ENCODE measurements at places on chromosomes 12 and 14. TPM values are rescaled to one million over a fixed set of nuclear protein-coding genes. Genes with fewer than 3 reads are reported as not detected.

RNU7-1 gene
- not detected for total RNA-seq

HOXC9 gene
- 0.15 TPM for total RNA-seq

TMPRSS12 gene
- total RNA-seq = not detected

SERPINA3 gene
- total RNA-seq = 2.1 TPM

TMEM263 gene
- total RNA-seq = 79.2 TPM

KRT85 gene
- not detected for total RNA-seq

GPR137C gene
- 0.59 TPM for total RNA-seq

SIRT4 gene
- total RNA-seq = 0.59 TPM

PFKM gene
- 42.5 TPM for total RNA-seq

SPRING1 gene
- 22.2 TPM for total RNA-seq

RPL10L gene
- not detected for total RNA-seq

LRP1-AS gene
- total RNA-seq = not detected

RNASE1 gene
- total RNA-seq = not detected

GPR84 gene
- total RNA-seq = not detected

SLC10A1 gene
- total RNA-seq = not detected

PLXNC1 gene
- total RNA-seq = 0.89 TPM

MORN3 gene
- under 0.01 TPM for total RNA-seq

NTF3 gene
- total RNA-seq = 2.2 TPM

P2RX2 gene
- not detected for total RNA-seq

Measured in bronchus fibroblast of lung (primary cell).